ENCODE measurements at places on chromosomes 11 and 22.

DNA sequence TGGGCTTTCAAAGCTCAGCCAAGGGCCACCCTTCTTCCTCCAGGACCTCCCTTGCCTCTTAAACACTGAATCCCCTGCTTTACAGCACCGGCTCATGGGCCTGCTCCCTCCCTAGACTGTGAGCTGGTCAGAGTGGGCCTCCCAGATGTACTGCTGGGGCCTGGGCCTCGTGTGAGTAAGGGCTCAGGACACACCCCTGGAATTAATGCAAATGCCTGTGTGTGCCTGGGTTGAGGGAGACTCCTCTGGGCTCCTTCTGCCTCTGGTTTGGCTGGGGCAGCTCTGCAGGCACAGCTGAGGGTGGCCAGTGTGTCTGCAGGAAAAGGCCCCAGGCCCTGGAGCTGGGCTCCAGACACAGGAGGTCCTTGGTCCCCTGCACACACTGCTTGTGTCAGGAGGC, 24.2 kb downstream of the ALX4 start:
- peak; percentile 30 for DNase-seq

- DNase-seq: no peak
Measured at GRCh38 chr11:72633068-72633467, 41.2 kb downstream of the PDE2A start.

GRCh38 chr11:87397011-87397865, 359.5 kb downstream of the TMEM135 start:
- DNase-seq: no peak

DNA sequence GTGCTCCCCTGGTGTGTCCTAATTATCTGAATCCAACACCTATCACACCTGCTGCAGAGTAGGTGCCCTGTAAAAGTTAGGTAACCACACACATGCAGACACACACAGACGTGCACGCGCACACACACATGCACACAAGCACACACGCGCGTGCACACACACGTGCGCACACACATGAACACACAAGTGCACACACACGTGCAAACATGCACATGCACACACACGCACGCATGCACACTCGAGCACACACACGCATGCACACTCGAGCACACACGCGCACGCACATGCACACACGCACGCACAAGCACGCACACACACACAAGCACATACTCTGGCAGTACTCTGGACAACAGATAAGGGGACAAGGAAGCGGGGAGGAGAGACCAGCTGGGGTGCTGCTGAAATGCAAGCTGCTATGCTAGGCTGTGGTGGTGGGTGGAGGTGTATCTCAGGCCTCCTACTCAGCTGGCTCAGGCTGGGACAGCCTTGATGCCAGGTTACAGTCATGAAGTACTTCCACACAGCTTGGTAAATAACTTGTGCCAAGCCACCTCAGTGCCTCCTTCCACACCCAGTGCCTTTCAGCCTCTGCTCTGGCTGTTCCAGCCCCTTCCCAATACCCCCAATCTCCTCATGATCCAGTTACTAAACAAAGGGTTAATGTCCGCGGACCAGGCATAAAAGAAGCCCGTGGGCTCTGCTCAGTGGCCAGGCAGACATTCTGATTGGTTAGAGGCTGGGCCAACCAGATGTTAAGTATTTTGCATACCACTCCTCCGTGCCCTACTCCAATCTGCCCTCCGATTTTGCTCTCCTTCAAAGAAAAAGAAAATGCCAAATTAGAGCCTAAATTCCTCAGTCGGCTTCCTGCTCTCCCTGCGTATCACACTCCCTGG, 374.1 kb downstream of the TENM4 start:
- no peak for DNase-seq

DNA sequence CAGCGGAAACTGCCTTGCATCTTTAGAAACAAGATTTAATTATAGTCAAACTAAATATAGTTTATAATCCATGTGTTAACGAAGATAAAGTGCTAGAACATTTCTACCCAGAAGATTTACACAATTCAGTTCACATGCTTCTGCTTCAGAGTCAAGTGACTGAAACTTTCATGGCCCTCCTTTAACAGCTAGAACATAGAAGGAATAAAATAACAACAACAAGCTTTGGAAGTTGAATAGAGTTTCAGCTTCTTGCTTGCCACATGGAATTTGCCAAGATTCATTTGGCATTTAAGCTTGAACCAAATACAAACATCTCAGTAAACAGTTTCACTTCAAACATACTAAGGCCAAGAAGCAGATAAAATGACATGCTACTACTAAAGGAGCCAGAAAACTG, 676.3 kb upstream of the ANO3 start:
- DNase-seq: no peak

DNA sequence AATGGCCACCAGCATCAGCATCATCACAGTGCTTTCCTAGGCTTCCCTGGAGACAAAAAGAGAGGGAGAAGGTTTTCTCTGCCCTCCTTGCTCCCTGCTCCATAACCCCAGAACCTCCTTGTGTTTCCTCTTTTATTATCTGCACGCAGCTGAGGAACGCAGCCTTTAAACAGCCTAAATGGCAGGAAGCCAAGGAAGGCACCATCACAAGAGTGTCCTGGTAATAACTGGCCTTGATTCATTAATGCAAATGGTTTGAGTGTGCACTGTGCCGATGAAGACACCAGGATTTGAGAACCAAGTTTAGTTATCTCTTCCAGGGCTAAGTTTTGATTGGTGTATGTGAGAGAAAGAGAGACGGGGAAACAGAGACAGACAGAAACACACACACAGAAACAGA, 29.4 kb upstream of the DRD2 start:
- DNase-seq: no peak

DNA sequence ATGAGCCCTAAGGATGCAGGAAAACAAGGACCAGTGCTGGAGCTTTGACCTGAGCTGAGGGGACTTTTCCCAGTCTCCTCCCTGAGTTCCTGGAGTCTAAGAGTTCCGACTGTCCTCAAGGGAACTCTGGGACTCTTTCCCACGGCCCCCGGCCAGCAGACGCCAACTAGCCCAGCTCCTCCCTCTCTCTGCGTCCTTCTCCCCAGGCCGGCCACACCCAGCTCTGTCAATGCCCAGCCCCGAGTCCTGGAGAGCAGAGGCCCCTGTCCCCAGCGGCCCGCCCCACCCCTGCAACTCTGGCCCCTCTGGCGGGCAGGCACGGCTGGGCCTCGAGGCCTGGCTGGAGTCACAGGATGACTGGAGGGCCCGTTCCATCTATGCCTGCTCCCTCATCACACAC, 29.8 kb downstream of the NECTIN1 start:
- peak; percentile 9 for DNase-seq

GRCh38 chr11:125940145-125940544, 5.7 kb upstream of the VSIG10L2 start:
- DNase-seq: no peak

GRCh38 chr11:10935015-10935559, 77.2 kb upstream of the ZBED5 start:
- no peak for DNase-seq

- no peak for DNase-seq
Measured at GRCh38 chr11:90434858-90435257, 212.0 kb upstream of the CHORDC1 start.

DNA sequence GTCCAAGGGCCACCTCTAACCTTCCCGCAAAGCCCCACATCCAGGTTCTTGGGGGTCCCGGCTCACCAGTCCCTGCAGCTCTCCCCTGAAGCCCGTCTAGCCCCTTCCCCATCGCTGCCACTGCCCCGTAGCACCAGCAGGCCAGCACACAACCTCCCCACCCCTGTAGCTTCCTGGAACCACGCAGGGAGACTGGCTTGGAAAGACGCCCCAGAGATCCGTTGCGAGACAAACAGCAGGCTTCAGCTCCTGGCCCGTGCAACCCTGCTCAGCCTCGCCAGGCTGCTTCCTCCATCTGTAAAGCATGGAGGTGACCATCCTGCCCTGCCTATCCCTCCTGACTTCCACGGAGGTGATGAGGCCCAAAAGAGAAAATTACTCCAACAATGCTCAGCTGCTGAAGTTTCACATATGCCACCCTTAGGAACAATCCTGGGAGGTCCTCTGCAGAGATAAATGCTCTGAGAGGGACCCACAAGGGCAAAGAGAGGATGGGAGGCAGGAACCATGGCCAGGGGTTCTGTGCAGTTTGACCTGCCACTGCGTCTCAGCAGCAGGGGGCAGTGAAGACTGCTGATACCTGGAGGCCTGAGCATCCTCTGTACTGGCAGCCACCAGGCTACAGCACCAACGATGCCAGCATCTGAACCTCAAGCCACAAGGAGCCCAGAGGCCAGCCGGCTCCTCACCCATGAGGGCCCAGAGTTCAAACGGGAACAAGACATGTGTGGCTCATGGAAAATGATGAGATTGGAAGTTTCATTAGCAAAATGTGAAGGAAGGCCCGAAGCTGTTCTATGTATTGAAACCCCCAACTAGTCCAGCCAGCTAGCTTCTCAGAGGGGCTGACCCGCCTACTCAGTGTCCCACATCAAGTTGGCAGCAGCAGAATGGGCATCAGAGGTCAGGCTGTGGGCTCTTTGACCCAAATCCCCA, 16.1 kb downstream of the DGCR2 start:
- no peak for DNase-seq

- DNase-seq: no peak
Measured at GRCh38 chr11:6365659-6366058, 24.6 kb upstream of the SMPD1 start.

- no peak for DNase-seq
Measured at GRCh38 chr22:47301820-47302475, 539.5 kb downstream of the TBC1D22A start.

DNA sequence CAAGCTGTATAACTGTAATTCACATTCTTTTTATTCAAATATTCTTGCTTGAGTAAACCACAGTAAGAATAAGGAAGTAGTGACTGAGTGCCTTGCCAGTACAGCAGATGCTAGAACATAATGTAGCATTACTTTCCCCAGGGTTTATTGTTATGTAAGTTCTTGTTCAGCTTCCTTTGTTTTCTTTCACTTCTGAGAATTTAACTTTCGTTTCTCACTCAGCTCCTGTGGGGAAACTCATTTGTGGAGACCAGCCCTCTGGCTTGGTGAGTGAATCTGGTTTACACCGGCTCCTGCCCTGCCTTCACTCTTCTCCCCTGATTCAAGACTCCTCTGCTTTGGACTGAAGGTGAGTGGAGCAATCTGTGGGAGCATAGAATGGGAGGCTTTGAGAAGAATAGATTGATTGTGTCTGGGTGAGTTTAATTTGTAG, at the start of gene TRIM22:
Gene TRIM22 (plus strand): TSS at position 240 of the 433 bp plus-strand sequence. CDS start 6,443 bp downstream, outside the sequence.
- DNase-seq: peak; percentile 77

DNA sequence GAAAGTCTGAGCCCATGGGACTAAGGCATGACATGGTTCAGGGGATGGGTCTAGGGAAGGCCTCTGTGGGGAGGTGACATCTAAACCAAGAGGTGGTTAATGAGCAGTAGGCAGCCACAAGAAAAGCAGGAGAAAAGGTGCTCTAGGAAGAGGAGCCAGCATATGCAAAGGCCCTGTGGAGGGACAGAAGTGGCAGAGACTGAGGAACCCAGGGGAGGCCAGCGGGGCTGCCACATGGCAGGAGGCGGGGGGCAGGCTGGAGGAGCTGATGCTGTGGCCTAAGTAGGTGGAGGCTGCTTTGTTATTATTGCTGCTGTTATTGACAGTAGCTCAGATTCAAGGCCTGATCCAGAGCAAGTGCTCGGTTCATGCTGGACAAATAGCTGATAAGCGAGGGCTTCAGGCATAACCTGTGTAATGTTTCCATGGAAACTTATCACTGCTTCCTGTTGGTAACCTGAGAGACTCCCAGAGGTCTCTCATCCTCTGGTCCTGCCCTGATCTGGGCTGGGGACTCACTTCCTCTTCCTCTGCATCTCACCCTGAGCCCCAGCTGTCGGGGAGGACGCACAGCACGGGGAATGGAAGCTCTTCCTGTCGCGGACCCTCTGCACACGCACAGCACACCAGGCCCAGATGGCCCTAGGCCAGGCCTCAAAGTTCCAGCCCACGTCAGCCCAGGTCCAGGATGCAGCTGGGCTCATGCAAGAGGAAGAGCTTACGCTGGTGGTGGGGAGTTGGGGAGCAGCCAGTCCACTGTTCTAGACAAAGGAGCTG, 75.2 kb upstream of the TP53I11 start:
- DNase-seq: no peak

DNA sequence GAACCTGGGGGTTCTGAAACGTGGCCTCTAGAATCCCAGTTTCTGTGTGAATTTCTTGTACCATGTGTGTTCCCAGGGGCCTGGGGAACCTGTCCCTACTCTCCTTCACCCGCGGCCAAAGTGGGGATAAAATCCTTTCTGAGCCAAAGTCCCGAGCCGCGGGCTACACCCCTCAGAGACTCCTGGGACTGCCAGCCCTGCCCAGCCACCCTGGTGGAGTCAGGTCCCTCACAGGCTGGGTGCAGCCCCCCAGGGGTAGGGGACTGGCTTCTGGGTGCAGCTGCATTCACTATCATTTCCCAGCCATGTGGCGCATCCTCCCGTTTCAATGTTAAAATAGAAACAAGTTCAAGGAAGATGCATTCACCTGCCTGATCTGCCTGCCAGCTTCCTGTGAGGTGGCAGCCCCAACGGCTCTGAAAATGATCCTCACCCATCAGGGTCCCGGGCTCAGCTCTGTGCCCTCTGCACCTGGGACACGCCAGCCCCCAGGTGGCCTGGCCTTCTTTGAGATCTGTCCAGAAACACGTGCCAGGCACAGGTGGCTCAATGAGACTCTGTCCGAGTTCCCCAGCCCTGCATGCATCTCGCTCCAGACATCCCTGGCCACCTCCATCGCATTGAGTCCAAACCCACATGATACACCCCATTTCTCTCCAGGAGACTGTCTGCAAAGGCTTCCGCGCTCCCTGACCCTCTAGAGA, 338.8 kb downstream of the CTTN start:
- no peak for DNase-seq

DNA sequence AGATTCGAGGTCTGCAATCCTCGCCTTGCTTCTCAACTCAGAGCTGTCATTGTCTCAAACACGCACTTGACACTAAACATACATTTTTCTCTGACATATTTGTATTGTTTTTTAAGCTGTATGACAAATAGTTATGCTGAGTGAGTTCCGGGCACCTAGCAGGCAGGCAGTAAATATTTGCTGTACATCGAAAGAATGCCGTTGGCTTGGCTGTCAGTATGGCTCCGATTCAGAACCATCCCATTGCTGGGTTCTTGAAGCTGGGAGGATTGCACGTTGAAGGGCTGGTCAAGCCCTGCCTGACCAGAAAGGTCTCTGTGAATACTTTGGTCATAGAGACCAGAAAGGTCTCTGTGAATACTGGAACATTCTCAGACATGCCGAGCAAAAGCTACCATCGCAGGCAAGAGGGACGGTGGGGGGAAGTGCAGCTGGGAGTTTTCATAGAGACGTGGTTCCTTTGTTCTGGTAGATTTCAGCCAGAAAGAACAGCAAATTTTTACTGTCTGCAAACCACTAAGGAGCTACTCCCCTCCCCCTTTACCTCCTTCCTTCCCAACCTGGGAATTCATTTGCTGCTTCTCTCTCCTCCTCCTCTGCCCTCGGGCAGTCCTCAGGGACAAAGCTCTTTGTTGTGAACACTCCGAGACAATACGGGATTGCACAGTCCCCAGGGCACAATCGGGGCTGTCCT, 202.2 kb upstream of the SORL1-AS1 start:
- peak; percentile 48 for DNase-seq
